ENCODE measurements at places on chromosomes 4 and X.

GRCh38 chr4:37628977-37629609 lies 57.1 kb downstream of the RELL1 start:
- DNase-seq: no peak

- DNase-seq: peak; percentile 76
These were observed 11.2 kb upstream of the CCNQ start for GRCh38 chrX:153609917-153610835.

DNA sequence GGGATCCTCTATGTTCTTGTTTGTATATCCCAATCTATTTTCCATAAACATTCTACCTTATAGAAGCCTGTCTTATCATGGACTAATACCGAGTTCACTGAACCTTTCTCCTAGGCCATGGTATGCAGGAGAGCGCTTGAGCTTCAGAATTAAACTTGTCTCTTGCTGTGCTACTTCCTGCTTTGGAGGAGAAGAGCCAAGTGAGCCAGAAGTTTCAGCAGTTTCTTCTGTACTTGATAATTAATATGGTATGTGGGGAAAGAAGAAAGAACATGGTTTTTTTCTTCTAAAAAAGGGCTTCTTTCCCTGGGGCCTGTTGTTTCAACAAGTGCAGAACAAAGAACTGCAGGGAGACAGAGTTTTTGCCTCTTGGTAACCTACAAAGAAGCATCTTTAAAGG lies 172.8 kb downstream of the ATG4A start:
- DNase-seq: no peak

GRCh38 chrX:133175605-133176004 lies 42.5 kb downstream of the TFDP3 start:
- no peak for DNase-seq

DNA sequence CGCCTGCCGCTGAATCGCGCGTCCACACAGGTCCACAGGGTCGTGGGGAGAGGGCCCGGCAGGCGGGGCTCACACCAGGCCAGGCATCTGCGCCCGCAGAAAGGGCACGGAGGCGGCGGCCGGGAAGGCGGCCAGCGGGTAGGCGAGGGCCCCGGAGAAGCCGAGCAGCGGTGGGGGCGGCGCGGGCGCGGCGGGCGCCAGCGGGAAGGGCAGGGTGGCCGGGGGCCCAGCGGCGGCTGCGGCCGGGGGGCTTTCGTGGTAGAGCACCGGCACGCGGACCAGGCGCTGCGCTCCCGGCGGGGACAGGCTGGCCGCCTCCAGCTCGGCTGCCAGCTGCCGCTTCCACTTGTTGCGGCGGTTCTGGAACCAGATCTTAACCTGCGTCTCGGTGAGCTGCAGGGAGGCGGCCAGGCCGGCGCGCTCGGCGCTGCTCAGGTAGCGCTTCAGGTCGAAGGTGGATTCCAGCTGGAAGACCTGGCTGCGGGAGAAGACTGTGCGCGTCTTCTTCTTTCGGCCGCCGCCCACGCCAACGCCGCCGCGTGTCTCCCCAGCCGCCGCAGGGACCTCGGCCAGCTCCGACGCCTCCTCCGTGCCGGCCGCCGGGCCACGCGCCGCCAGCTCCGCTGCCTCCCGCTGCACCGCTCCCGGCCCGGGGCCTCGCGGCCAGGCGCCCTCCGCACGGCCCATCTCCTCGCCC lies 3.9 kb downstream of the HMX1 start:
- no peak for DNase-seq

- peak; percentile 51 for DNase-seq
These were observed 784 bp downstream of the MAP7D3 start for GRCh38 chrX:136250191-136251040.

- no peak for DNase-seq
These were observed 157.2 kb downstream of the CFAP299 start for GRCh38 chr4:80492761-80493160.

DNA sequence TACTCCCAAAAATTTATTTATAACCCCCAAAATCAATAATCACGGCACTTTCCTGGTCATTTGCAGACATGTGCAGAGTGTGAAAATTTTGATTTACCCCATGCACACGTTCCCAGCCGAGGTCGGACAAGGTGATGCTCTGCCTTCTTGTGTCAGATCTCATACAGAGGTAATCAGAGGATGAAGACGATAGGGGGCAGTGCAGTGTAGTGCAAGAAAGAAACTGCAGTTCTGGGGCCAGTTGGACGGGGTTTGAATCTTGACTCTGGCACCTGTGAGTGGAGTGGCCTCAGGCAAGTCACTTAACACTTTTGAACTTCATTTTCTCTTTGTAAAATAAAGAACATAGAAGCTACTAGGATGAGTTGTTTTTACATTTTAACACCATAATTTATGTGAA lies 88.4 kb downstream of the FRMPD3 start:
- peak; percentile 13 for DNase-seq

GRCh38 chr4:102153391-102153790 lies 191.9 kb downstream of the SLC39A8 start:
- no peak for DNase-seq

DNA sequence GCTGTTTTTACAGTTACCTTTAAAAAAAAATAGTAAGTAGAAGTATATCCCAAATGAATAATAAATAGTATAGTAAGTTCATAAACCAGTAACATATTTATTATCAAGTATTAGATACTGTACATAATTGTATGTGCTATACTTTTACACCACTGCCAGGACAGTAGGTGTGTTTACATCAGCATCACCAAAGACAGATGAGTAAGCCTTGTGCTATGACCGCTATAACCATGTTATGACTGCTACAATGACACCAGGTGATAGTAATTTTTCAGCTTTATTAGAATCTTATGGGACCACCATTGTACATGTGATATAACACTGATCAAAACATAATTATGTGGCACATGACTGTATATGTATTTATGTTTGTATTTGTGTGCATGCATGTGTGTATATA lies 27.3 kb downstream of the PABPC4L start:
- no peak for DNase-seq

- no peak for DNase-seq
These were observed 66.2 kb downstream of the FHIP1A start for GRCh38 chr4:151475035-151475714.

DNA sequence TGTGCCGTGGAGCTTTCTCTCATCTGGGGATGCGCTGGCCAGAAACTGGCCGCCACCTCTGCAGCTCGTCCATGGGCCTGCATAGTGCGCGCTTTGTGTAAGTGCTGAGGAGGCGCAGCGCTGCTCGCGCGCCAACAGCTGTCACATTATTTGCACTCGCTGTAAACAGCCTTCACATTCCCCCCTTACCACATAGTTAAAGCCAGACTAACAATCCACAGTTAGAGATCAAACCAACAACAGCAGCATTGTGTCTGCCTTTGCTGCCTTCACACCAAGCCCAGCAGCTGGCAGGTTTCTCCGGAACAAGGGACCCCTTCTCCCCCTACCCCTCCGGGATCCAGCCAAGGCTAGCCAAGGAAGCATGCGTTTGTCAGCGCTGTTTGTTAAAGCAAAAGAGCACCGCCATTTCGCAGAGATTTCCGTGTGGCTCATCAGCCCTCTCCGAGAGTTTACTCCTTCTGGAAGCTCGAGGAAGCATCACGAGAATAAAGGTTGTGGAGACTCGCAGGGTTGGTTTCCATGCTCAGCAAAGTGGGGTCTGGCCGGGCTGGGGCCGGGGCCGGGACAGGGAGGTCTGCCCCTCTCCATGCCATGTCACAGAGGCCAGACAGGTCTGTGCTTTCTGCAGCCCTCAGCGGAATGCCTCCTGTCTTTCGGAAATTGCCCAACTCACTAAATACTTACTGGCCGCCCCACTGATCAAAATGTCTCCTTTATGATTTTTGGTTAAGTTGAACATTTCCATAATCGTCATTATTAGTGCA lies 11.0 kb downstream of the BCOR start:
- no peak for DNase-seq

GRCh38 chr4:7067126-7067451 lies 775 bp downstream of the GRPEL1 start:
- no peak for DNase-seq

GRCh38 chrX:12349201-12349600 lies 210.9 kb downstream of the FRMPD4 start:
- DNase-seq: no peak

- DNase-seq: no peak
These were observed 74.5 kb downstream of the FRYL start for GRCh38 chr4:48705609-48706008.

DNA sequence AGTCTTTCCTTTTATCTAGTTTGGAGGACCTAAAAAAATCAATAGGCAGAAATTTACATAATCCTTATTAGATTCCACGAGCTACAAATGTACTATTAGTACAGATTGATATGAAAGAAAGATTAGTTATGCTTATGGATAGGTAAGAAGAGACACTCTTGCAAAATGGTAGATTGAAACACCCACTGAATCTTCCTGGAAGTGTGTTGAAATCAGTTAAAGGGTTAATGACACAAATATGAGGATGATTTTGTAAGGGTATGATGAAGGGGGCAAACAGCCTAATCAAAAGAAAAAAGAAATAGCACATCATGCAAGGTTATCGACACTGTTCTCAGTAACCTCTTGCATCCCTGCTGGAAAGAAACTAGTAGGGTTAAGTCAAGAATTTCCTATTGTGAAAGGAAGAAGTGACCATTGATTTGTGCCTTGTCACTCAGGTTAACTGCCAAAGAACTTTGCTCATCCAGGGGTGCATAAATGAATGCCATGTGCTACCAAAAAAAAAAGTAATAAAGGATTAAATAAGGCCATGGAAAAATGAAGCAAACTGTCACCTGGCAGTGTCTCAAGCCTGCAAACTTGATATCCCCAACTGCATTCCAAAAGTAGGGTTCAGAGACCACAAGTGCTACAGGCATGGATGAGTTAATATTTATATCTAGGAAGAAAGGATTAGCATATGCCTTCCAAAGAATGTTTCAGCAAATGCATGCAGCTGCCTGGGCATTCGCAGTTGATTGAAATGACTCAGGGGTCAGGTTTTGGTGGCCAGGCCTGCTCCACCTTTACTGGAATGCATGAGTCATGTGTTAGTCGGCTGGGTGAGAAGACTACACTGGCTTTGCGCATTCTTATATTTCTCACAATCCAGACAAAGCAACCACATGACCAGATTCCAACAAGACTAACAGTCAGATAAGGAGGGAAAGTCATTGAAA lies 78.3 kb upstream of the ATXN3L start:
- no peak for DNase-seq

DNA sequence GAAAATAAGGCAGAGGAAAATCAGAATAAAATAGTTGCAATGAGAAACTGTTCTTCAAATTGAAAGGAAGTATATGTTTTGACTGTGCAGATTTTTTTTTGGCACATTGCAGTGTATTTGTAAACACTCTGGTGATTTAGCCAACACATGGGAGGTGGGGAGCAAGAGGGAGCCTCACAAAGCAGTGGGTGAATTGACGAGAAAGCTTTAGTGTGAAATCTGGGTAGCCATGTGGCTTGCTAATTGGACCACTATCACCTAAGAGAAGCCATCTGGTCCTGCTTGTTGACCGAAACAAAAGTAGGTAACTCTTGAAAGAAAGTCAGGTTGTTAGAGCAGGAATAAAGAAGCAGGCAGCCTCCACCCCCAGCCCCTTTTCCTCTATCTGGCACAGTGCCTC lies 10.4 kb downstream of the CLCN5 start:
- no peak for DNase-seq

DNA sequence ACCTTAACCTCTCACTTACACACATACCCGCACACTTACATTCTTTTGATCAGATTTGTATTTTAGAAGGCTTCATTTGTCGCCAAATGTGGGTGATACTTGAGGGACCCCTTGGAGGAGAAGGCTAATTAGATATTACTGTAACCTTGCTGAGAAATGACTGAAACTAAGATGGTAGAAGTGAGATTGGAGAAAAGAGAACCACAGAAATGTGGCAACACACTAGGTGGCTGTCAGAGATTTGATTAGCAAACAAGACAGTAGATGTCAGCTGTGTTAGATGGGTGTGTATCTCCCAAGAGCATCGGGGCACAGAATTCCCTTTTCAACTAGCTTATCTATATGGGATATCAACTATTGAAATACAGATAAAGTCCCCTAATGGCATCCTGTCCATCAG lies 149.3 kb upstream of the FABP2 start:
- no peak for DNase-seq

Data from GM13976 (cell line).